ENCODE measurements at places on chromosomes 16 and 17.

DNA sequence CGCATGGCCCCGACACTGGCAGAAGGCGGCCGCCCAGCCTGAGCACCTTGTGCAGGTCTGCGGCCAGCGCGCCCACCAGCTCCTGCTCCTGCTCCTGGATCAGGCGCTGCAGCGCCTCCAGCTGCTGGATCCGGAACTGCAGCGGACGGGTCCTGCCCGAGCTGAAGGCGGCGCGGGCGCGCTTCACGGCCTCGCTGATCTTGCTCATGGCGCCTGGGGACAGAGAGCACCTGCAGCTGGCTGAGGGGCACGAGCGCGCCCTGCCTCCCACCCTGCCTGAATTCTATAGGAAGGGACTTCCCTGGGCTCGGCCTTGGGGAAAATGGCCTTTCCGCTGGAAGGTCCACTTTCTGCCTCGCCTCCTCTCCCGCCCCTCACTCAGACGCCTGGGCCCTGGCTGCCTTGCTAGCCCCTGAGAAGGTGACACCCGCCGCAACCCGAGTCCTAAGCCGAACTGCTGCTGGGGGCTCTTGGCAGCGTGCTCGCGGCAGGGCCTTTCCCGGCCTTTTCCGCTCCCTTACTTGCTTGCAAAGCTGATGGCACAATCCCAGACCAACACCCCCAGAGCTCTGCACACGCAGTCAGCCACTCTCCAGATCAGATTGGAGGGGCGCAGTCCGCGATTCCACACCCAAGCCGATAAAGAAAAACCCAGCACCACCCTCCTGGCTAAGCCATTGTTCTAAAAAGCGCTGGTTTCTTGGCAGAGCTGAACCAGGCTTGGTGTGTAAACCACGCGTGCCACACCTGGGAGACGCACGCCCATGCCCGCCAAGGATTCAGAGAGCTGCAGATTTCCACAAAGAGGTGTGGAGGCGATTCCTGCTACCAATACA lies 3.0 kb downstream of the ALDH3A1 start:
- peak; percentile 69 for DNase-seq

GRCh38 chr17:9672691-9673090 lies 27.4 kb downstream of the USP43 start:
- DNase-seq = no peak

DNA sequence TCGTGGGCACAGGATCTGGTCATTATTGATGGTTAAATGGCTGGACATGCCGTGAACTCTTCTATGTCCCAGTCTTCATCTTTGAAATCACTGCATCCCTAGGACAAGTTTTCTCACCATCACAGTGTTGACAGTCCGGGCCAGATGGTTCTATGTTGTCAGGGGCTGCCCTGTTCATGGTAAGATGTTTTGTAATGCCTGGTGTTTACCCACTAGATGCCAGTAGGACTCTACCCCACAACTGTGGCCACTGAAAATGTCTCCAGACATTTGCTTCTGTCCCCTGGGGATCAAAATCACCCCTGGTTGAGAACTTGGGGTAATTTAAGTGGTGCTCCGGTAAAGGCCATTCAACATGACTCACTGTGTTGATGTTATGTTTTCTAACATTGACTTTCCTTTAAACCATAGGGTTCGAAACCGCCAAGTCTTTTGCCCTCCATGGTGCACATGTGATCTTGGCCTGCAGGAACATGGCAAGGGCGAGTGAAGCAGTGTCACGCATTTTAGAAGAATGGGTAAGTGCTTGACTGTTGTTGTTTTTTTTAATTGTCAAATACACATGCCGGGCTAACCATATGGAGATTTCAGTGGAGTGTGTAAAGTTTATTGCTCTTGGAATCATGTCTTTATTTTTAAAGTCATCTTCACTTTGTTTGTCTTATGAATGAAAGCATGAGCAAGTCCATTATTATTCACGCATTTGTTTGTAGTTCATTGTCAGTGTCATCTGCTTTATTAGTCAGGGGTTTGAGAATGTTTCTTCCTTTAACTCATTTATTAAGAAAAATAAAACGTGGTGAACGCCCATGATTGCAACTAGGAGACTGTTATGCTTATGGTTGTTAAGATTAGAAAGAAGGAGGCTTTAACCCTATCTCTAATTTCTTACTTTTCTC lies 64.6 kb downstream of the WWOX start:
- DNase-seq = no peak

DNA sequence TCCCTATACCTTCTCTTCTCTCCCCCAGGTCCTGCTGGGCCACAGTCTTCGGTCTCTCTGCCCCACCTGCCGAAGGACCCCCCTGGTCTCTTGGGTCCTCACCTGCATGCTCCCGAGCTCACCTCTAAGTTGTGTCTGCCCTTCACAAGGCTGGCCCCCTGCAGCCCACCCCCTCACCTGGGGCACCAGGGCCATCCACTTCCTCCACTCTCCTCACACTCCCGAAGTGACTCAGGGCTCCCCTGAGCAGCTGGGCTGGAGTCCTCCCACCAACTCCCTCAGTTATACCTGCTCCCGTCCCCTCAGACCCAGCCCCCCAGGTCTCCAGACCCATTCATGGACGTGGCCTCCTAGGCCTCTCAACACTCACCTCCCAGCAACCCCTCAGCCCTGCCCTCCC lies 822.0 kb downstream of the KCNJ18 start:
- DNase-seq = no peak

DNA sequence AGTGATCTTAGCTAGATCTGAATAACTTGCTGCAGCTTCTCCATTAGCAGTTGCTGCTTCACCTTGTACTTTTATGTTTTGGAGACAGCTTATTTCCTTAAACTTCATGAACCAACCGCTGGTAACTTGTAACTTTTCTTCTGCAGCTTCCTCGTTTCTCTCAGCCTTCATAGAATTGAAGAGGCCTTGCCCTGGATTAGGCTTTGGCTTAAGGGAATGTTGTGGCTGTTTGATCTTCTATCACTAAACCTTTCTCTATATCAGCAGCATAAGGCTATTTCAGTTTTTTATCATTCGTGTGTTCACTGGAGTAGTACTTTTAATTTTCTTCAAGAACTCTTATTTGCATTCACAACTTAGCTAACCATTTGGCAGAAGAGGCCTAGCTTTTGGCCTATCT lies 21.5 kb upstream of the TMEM92 start:
- no peak for DNase-seq

- no peak for DNase-seq
Observed at GRCh38 chr17:44219616-44220212, at the start of gene UBTF. UBTF (minus strand) TSS chr17:44219675; CDS start chr17:44218229, 1,446 bp downstream.

DNA sequence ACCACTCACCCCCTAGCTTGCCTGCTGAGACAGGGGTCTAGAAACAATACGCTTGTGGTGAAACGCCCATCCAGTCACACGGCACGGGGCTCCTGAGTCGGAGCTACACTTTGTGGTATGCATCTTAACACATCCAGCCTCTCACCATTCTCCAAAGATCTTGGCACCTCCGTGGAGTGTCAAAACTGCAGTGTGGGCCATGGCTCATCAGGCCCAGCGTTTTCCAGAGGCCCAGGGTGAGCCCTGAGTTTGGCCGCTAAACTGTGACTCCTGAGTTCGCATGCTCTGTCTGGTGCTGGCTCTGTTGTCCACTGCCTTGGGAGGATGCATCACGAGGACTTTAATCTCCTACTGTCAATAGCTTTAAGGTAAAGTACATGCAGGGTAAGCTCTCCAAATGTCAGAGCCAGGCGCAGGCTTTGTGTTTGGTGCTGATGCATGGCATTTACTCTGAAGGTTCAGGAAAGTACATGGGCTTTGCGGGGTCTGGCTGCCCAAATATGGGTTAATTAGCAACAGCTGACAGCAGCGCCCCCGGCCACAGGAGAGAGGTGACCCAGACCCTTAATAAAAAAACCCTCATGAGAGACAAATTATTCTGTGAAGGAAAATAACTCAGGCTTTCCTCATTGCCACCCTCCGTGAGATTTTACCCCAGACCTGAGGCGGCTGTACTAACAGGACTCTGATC lies 118.4 kb downstream of the CCDC182 start:
- no peak for DNase-seq

- no peak for DNase-seq
Observed at GRCh38 chr17:14297161-14297851, 3.6 kb upstream of the HS3ST3B1 start.

DNA sequence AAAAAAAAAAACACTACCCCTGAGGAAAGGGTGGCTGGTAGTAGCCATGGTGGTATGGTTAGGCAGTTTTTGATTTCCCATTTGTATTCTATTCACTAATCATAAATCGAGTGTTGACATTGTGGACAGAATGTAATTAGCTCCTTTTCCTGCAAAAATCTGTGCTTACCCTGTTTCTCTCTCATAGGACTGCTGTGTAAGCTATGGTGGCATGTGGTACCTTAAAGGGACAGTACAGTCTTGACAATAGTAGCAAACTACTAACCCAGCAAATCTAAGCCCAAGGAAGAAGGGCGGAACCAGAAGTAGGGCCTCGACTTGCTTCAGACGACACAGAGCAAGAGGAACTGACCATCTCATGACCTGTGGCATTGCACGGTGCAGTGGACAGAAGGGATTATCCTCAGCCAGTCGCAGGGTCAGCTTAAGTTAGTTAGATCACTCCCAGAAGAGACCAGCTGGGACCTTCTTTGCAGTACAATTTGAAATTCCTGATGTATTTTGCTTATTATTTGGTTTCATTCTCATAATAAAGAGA lies 36.3 kb downstream of the POLR3E start:
- no peak for DNase-seq

DNA sequence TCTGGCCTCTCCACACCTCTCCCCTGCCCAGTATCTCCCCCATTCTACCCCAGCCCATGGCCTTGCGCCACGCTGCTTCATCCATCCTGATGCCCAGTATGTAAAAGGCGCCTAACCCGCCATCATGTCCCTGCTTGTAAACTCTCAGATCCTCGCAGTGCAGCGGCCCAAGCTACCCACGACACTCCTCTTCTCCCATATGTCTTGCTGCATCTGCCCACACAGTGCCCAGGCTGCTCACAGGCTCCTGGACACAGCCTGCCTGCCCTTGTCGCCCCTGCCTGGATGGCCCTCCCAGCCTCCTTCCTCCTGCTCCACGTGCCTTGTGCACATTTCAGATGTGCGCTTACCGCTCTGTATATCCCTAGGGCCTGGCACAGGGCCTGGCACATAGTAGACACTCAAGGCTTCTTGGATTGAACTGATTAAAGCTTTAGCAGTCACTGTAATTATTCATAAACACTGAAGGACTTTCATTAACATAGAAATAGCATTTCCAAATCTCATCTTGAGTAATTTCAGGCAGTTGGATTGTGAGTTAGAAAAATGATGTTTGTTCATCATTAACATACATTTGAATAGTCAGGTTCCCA lies 129.1 kb downstream of the CLEC16A start:
- no peak for DNase-seq

GRCh38 chr17:9948928-9949327 lies 43.9 kb upstream of the RCVRN start:
- no peak for DNase-seq

DNA sequence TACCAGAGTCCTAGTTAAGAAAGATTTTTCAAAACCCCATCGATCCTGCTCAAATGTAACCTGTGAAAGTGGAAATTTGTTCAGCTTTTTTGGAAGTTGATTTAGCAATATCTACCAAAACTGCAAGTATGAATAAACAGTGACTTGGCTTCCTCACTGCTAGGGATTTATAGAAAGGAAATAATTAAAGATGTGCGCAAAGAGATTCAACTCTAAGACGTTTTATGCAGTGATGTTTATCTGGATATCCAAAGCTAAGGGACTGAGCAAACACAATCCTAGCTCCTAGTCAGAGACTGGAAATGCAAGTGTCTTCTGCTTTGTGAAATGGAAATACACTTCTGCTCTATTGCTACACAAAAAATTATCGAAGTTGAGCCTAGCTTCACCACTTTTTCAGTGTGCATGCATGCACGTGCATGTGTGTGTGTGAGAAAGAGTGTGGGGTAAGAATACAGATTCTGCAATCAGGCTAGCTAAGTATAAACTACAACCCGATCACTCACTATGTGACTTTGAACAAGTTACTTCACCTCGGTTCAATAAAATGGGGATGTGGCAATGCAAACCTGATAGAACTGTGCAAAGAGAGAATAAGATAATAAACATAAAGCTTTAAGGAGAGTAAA lies 52.1 kb upstream of the FOXF1 start:
- DNase-seq = no peak

DNA sequence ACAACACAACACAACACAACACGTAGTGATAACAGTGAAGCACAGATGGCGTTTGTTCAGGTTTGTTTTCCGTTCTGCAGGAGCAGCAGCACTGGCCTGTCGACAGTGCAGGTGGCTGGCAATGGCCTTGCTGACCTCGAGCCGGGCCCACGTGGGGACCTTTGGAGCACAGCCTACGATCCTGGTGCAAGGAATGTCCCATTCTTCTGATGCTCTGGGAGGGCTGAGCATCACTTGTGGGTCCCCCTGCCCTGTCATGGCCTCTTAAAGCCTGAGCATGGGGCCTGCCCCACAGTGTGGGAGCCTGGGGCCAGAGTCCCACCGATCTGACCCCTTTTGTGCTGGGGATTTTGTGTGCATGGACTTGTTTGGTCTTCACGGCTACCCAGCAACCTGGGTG lies 6.8 kb downstream of the MAP2K3 start:
- no peak for DNase-seq

GRCh38 chr16:15966836-15967546 lies 17.6 kb downstream of the ABCC1 start:
- DNase-seq = peak; percentile 90

- DNase-seq = peak; percentile 65
Observed at GRCh38 chr16:71927383-71927782, 32.1 kb downstream of the IST1 start.

DNA sequence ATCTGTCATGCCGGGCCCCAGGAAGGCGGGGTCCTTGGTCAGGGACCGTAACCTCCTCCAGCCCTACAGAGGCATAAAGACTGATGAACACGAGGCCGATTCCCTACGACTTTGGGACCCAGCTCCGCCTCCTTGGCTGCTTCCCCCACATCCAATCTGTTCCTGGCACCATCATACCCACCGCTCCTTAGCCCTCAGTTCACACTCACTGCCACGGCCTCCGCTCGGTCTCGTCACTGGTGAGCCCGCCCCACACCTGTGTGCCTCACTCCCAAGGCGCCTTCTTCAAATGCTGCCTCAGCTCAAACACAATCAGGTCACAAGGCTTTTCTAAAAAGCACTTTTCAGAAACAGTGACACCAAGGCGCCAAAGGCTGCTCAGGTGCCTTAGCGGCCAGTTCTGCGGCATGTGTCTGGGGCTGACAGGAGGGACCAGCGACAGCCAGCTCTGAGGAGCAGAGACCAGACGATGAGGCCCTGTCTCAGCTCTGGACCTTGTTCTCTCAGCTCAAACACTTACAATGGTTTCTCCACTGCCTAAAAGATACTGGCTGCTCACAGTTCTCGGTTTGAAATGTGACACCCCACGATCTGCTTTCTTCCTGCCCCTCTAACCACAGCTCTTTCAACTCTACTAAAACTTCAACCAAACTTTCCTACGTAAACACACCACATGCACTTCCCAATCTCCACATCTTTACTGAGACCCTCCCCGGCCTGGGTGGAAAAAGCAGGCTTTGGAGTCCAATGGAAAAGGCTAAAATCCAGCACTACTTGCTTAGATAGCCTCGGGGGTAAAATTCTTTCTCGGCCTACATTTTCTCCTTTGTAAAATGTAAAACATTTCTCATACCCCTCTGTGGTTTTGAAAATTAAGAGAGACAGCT lies 33.2 kb downstream of the CYB5D2 start:
- DNase-seq = no peak
